ENCODE measurements at places on chromosomes 5 and 9.

DNA sequence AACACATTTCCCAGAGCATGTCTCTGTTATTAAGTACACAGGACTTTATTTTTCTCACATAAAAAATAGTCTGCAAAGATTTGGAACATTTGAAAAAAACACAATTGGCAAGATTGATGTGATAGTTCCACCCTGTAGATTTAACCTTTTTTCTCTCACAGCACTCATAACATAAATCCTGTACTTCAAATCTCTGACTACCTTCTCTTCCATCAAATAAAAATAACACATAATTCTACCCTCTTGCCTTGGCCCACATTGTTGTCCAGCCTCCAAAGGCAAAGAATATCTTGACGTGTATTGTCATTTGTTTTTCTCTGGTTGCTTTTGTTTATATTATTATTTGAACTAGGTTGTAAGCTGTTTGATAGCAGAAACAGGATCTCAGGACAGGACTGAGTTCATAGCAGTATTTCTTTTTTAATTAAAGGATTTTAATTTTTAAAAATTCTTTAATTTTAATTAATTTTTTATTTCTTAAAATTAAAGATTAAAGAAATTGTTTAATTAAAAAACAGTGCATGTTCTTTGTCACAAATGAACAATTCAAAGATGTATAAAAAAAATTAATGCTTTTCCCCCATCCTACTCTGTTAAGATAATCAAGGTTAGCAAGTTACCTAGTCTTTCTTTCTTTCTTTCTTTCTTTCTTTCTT lies 69.1 kb upstream of the PCSK1 start:
- DNase-seq, result no peak

GRCh38 chr5:73668486-73669111 lies 42.6 kb downstream of the ARHGEF28 start:
- DNase-seq, result no peak

DNA sequence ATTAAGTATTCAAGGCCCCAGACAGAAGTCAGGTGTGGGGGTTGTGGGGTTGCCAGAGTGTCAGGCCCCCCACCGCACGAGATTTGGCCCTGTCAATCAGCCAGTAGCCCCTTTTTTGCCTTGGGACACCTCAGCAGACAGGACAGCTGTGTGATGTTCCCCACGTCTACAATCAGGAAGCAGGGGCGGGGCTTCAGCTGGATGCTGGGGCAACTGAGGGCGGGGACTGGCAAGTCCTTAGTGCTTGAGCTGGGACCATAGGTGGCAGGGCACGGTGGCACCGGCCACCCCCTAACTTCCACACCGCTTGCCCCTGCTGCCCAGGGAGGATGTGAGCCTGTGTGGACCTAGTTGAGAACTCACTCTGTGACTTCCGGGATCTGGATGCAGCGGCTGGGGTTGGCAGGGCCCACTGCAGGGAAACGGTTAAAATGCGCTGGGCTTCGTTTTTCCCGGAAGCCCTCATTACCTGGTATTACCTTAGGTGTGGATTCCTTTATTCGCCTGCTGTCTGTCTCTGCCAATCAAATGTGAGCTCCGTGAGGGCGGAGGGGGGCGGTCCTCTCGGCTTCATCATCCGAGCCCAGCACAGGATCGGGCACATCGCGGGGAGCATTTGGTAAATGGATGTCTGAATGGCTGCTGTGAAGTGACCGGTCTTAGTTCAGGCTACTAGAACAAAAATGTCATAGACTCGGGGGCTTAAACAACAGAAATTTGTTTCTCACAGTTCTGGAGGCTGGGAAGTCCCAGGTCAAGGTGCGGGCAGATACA lies 7.5 kb upstream of the GTF3C5 start:
- no peak for DNase-seq

DNA sequence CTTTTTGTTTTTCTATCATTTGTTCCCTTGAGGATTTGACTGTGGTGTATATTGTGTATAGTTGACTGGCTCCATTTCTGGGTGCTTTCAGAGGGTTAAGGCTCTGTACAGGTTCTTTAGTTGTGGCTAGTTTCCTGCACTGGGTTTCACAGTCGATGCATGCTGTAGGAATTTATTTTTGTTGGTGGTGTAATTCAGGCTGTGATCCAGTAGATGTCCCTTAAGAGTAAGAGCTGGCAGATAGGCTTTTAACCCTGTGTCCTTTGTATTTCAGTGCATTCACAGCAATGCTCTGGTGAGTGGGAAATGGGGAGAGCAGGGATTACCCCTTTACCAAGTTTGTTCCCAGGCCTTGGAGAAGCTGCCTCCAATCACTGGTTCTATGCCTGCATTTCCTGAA lies 112.9 kb downstream of the SPATA31D1 start:
- DNase-seq, result no peak

DNA sequence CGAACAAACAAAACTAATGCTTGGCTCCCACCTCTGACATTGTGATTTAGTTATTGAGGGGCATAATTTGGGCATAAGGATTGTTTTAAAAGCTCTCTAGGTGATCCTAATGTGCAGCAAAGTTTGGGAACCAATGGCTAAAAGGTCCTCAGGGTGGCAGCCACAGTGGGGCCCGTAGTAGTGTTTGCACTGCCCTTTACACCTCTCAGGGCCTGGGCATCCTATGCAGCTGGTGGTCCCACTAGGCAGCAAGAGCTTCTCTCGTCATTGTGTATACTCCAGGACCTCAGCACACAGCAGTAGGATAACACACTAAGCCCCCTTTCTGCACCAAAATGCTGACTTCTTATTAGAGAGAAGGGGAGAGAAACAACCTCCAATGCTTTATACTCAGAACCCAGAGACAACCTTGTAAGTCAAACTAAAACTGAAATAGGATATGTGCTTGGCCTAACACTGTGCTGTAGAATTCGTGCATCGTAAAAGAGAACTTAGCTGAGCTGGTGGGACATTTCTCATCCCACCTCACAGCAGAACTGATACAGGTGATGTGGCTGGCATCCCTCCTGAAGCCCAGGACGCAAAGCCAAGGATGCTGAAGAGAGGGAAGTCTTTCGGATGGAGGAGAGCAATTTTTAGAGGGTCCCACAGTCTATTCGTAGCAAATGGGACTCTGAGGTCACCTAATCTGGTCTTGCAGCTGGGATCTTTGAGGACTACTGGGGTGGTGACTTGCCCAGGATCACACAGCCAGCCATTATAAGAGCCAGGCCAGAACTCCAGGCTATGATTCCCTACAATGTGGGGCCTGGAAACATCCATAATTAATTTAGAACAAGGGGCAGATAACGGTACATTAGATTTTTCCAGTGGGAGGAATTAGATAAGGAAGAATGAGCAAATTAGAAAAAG lies 1.2 kb downstream of the GLRX start:
- DNase-seq, result no peak

GRCh38 chr9:33163433-33164137 lies 3.6 kb downstream of the B4GALT1 start:
- no peak for DNase-seq

GRCh38 chr5:74316064-74316603 lies 324.4 kb downstream of the ENC1 start:
- DNase-seq, result peak; percentile 91

DNA sequence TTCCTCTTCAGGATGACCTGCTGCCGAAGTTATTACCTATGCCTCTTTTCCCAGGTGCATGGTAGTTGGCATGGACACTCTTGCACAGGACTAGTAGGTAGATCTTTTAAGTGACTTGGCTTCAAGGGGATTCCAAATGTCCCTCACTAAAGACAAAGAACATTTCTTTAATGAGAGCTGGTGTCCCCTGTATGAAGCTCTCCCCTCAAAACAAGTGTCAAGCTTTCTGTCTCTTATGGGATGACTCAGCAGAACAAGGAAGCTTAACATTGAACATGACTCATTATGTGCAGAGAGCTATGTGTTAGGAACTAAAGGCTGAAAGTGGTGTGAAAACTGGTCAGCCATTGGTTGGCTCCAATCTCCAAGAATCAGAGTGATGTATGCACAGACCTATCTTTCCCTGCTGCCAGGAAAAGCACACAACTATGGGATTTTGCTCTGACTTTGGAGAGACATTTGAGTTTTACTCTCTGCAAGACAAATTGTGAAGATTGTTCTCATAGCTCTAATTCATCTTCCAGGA lies 120.5 kb downstream of the PRDM6 start:
- peak; percentile 57 for DNase-seq

GRCh38 chr5:86684222-86684621 lies 66.5 kb downstream of the COX7C start:
- DNase-seq, result no peak

DNA sequence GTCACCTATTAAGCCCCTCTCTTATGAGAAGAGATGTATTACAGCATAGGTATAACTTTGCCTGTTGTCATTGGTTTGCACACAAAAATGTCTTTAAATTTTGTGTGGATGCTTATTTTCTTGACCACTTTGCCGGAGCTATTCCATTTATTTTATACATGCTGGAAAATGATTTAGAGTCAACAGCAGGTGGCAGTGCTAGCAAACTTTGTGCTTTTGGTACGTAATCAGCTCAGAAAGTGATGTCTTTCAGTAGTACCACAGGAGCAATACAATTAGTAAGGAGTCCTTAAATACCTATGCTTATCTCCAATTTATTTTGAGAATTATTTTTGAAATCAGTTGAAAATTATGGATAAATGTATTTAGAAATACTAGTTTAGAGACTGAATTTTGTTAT lies 19.8 kb upstream of the NUDT12 start:
- DNase-seq, result peak; percentile 21

DNA sequence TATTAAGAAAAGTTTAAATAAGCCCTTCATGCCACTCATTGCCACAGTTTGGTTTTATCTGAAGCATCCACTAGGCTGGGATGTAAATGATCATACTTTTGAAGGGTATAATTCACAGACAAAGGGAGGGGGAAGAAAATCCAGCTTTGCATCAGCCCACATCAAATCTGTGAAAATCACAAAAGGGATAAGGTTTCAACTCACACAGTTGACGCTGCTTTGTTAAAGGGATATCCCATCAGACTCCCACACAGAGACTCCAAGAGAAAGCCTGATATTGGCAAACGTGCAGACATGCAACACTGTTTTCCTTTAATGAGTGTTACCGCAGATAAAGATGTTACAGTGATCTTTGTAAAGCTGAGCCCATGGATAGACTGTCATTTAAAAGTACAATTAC lies 602.9 kb downstream of the TLE1 start:
- DNase-seq, result no peak

DNA sequence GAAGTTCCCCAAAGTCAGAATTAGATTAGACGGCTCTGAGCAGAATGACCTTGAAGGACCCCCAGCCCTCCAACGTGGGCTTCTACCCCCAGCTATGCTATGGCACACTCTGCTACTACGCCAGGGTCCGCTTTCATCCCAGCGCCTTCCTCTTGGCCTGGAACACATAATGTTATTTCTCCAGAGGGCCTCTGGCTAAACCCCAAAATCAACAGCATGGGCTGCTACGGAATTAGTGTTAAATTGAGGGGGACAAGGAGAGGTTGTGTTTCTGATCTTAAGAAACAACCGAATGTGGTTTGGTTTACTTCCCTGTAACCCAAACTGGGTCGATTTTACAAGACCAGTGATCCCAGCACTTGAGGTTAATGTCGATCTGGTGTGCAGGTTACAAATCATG lies 97.1 kb downstream of the ZNF618 start:
- DNase-seq, result no peak

- no peak for DNase-seq
These were observed 37.0 kb downstream of the DPYSL3 start for GRCh38 chr5:147472664-147473475.

DNA sequence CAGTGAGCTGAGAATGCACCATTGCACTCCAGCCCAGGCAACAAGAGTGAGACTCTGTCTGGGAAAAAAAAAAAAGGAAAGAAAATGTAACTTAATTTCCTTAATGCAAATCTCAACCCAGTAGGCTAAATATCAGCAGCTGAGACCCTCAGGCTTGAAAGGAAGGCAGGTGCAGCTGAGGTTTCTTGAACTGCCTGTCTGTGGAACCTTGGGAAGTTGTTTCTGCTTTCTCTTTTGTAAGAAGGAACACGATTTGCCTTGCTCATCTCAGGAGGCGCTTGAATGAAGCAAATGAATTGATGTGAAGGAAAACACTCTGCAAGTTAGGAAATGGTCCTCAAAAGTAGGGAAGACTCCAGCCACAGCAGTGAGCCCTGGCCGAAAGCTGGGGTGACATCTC lies 143.3 kb downstream of the IRX1 start:
- no peak for DNase-seq

GRCh38 chr5:54421976-54422375 lies 33.5 kb upstream of the HSPB3 start:
- no peak for DNase-seq

- no peak for DNase-seq
These were observed 9.8 kb upstream of the GLE1 start for GRCh38 chr9:128494746-128495129.

- DNase-seq, result no peak
These were observed 2174.1 kb upstream of the WWC1 start for GRCh38 chr5:166117072-166118066.

DNA sequence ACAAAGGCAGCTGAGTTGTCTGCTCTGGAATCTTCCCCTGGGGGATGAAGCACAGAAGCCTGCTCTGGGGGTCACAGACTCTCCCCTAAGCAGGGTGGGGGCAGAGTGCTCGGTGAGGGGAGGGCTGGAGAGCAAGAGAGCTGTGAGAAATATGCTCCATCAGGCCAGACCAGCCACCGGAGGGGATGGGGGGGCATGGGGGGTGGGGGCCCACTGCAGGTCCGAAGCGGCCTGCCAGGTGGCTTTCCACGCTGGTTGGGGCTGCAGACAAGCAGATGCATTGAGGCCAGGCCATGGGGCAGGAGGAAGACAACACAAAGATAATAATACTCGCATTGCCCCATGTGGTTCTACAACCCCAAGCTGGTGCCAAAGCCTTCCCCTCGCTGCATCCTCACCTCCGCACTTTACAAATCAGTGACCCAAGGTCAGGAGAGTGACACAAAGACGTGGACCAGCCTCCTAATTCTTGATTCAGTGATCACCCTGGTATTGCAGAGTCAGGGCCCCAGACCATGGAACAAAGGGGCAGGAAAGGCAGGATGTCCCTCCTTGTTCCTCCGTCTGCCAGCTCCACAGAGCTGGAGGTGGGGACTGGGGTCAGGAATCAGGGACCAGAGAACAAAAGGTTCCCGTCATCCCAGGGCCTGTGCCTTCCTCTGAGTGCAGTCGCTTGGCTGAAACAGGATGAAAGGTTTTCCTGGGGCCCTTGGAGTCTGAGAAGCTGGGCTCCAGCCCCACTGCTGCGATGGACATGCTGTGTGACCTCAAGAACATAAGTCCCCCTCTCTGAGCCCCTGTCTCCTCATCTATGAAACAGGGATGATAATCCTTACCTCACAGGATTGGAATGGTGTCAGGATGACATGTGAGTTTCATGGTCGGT lies 37.2 kb upstream of the GABRP start:
- DNase-seq, result no peak

Data from GM03348 (cell line).